Glomerular endothelial cell (primary cell): ENCODE measurements at places on chromosomes 5 and 9.

GRCh38 chr5:100890461-100891008 is 12.5 kb downstream of the ST8SIA4 start:
- DNase-seq: no peak

GRCh38 chr9:116007824-116008223 is 145.8 kb upstream of the PAPPA start:
- no peak for DNase-seq

- DNase-seq: no peak
Observed at GRCh38 chr5:41770799-41771198, 99.4 kb downstream of the OXCT1 start.

- no peak for DNase-seq
Observed at GRCh38 chr9:113139225-113139829, 11.5 kb upstream of the SLC31A2 start.

GRCh38 chr5:180161420-180162303 is 47.3 kb downstream of the RASGEF1C start:
- DNase-seq: no peak

DNA sequence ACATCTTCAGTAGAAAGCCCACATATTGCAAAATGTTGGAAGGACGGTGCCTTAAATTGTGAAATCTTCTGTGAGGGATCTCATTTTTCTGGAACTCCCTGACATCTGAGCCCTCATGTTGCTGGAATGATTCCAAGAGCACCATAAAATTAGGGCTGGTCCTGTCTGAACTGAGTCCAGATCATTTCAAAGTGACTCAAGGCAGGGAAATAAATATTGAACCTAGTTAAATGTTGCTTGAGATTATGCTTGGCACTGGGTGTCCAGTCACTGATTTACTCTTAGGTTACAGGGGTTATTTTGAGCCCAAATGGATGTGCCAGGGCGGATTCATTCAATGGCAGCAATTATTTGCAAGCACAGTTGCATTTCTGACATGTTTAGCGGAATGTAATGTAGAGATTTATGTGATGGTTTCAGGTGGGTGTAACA is 437.0 kb downstream of the PIK3R1 start:
- DNase-seq: no peak

DNA sequence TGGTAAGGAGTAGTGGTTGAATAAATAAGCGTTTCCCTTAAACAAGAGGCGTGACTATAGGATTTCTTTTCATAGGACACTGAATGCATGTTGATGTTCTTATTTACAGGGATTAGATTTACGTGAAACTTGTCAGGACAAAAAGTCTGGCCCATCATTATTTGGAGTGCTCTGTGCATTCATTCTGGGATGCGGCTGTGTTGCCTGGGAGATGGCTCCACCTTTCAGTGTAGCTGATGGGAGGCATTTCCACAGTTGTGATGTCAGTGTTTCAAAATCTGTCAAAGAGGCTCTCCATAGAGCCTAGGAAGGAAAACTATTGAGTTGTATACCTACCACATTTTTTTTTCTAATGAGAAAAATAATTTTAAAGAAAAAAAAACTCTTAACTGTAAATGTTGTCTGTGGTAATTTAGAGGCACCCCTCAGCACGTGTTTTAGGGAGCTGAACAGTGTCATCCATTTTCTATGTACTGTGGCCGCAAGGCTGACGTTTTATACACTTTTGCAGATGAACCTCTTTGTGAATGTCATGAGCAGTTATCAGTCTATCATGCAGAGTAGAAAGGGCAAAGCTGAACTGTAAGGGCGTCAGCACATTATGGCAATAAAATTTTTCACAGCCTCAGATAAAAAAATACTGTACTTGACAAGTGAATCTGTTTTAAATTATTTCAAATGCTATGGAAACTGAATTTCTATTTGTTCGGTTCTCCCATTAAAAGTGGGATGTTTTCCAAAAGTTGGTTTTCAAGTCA is 202.7 kb downstream of the PBX3 start:
- DNase-seq: no peak

DNA sequence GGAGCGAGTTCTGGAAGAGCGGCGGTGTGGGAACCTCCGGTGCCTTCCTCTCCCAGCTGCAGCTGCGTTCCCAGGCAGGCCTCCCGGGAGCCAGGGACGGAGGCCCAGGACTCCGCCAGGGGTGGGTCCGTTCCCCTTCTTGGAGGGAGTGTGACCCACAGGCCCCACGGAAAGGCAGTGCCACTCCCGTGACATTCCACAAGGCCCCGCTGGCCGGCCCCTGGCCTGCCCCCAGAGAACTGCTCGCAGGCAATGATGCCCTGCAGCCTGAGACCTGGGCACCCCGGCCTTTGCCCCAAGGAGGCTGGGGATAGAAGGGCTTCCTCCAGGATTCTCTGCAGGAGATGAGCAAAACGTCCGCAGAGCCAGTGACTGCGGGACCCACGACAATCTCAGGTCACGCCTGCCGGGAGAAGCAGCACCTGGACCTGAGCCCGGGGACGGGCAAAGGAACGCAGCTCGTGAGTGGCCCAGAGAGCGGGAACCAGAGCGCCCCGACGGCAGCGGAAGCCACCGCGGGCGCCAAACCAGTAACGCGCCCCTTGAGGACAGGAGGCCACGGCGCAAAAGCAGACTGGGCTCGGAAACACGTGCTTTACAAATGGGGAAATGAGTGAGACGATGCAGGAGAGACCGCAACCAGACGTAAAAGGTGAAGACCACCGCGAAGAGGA is 9.3 kb downstream of the OBP2B start:
- no peak for DNase-seq

GRCh38 chr9:131709771-131710431 is 30.0 kb downstream of the RAPGEF1 start:
- no peak for DNase-seq

DNA sequence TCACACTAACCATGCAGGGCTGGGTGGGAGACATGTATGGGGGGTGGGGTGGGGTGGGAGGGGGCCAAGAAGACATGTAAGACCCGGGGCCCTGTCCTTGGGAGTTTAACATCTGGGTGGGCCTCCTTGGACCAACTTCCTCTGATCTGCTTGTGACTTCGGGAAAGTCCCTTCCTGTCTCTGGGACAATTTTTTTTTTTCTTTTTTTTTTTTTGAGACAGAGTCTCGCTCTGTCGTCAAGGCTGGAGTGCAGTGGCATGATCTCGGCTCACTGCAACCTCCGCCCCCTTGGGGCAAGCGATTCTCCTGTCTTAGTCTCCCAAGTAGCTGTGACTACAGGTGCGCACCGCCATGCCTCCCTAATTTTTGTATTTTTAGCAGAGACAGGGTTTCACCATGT is 23.8 kb upstream of the IER5L start:
- no peak for DNase-seq

DNA sequence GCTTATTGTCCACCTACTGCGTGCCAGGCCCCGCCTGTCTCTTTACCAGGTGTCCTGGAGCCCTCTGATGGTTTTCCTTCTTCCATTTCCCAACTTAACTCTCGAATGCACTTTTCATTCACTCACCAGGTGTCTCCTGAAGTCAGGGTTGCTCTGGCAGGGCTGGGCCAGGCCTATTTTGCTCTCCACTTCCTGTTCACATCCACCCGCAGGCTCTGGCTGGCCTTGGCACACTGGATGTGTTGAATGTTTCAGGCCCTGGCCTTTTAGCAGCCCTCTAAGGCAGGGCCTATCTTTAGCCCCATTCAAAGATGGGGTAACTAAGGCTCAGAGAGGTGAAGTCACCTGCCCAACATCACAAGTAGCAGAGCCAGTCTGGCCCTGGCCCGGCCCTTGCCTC is 16.4 kb downstream of the LRRC8A start:
- DNase-seq: no peak

- DNase-seq: no peak
Observed at GRCh38 chr9:92727716-92728700, 36.6 kb downstream of the BICD2 start.

GRCh38 chr9:110291921-110292557 is 35.7 kb upstream of the TXN start:
- no peak for DNase-seq

- no peak for DNase-seq
Observed at GRCh38 chr9:101442736-101443135, 7.2 kb upstream of the ALDOB start.

DNA sequence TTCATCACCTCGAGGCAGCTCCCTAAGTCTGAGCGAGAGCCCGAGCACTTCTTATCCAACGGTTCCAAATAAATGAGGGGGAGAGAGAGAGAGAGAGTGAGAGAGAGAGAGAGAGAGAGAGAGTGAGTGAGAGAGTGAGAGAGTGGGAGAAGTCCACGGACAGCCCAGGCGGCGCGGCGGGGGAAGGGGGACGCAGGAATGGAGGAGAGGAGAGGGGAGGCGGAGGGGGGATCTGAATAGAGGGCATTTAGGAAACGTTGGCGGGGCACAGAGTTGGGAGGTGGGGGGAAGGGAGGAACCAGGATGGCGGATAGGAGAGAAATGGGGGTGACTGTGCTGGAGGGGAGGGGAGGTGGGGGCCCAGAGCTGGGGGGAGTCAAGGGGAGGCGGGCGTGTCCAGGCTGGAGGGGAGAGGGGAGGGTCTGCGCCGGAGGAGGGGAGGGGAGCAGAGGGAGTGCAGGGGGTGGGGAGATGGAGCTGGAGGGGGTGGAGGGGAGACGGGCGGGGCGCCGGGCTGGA is 398 bp upstream of the BASP1 start:
- DNase-seq: no peak
